CD8-positive, alpha-beta memory T cell (primary cell): ENCODE measurements at places on chromosomes 7 and 10.
A peak's percentile ranks its signal among the peaks of the same experiment; 100 is the strongest.

- DNase-seq, result no peak
Measured at GRCh38 chr10:126833542-126833941, 71.7 kb upstream of the DOCK1 start.

DNA sequence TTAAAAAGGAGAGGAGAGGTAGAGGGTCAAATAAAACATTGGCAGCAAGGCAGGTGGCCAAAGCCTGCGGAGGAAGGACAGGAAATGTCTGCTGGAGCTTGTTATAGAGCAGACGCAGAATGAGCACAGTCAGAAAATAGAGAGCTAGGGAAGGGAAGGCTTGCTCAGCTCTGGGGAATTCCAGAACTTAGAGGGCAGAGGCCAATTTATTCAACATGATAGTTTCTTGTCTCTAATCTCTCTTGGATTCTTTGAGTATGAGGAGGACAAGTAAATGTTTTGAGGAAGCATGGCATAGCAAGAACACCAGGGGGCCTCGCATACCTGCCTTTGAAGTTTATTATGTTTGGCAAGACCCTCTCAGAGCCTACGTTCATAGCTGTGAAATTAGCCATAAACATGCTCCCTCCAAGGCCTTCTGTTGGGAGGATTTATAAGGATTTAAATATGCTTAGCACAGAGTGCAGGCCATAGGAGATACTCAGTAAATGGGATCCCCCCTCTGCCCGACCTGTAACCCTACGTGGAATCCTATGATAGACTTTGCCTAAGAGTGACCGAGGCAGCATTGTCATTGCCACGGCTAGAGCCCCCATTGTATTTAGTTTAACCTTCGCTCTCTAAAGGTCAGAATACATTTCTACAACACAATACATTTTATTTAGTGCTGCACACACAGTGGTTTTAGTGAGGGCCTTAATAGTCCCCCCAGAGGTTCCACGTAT, 293.9 kb downstream of the CCDC3 start:
- DNase-seq, result no peak

GRCh38 chr10:5762531-5762930, 50.7 kb downstream of the GDI2 start:
- DNase-seq, result no peak

DNA sequence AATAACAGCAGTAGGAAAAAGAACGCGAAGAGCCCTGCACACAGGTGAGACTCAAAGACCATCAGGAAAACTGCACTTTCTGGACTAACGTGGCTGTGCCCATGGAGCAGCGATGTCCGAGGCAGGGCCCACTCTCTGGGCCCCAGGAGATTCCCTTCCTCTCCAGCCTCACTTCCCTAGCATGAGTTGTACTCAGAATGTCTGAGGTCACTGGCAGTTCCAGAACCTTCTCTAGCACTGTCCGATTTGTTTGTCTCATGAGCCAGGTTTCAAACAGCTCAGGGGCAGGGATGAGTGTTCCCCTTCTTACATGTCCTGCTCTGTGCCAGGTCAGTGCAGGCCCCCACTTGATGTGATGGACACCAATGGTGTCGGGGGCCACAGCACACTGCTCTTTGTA, 484.2 kb downstream of the PTPRN2 start:
- no peak for DNase-seq

- DNase-seq, result no peak
Measured at GRCh38 chr10:104391150-104391968, 37.7 kb downstream of the CFAP58 start.

DNA sequence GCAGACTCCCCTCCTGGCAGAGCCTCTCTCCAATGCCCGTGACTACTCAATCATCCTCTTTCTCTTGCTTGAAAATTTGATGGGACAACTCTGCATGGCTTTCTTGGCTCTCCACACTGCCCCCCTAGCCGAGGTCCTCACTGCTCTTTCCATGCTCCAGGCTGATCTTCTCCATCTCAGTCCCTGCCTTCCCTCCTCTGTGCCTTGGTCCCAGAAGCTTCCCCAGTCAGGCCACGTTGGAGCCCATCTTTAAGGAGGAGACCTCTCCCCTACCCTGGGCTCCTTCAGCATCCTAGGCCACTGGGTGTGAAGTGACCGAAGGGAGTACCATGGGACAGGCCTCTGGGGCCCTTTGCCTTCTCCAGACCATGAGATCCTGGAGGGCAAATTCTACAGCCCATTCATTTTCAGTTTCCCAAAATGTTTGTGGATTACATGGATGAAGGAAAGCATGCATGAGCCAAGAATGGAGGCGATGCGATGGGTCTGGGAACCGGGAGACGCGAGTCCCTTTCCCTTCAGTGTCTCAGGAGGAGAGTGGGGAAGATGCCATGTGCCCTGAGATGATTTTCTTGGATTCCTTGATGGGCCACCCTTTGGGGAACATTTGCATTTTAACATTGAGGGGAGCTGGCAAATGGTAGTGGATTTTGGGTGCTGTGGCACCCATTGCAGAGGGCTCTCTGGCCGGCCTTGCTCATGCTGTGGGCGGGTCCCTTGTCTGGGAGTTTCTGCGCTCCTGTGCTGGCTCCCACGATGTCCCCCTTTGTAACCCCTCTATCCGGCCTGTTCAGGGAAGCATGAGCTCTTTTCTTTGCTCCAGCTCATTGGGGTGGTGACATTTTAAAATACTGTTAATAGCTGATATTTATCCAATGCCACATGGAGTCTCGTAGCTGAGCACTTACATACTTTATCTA, 376.6 kb downstream of the RPS24 start:
- DNase-seq, result no peak

- peak; percentile 99 for DNase-seq
Measured at GRCh38 chr7:36152756-36153570, at the start of gene EEPD1. EEPD1 (plus strand) TSS chr7:36153254; CDS start chr7:36154325, 1,071 bp downstream.

GRCh38 chr10:49750546-49750945, 11.6 kb downstream of the OGDHL start:
- no peak for DNase-seq

GRCh38 chr7:46032942-46033341, 111.9 kb upstream of the IGFBP3 start:
- DNase-seq, result no peak

- no peak for DNase-seq
Measured at GRCh38 chr7:76513817-76514799, 3.8 kb downstream of the UPK3B start.

- DNase-seq, result no peak
Measured at GRCh38 chr10:92845921-92846320, 2.4 kb upstream of the EXOC6 start.

- DNase-seq, result no peak
Measured at GRCh38 chr7:79079919-79080554, 373.4 kb downstream of the MAGI2 start.
